Fibroblast of skin of back (primary cell): ENCODE measurements at places on chromosomes 7 and 10.

DNA sequence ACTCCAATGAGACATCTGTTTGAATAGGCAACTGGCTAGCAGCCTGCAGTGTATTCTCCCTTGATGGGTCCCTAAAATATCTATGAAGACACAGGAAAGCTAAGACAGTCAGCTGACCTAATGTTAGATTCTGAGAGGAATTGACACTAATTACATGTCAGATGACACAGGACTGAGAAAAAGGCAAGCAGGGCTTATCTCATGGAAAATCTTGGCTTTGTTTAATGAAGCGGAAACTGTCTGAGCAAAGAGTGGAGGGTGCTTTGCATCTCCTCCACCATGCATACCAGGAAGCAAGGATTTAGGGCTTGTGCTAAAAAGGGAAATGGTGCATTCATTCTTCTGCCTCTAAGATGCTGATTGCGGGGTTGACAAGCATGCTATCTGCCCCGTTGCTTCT, 135.5 kb upstream of the GLI3 start:
- DNase-seq: no peak

DNA sequence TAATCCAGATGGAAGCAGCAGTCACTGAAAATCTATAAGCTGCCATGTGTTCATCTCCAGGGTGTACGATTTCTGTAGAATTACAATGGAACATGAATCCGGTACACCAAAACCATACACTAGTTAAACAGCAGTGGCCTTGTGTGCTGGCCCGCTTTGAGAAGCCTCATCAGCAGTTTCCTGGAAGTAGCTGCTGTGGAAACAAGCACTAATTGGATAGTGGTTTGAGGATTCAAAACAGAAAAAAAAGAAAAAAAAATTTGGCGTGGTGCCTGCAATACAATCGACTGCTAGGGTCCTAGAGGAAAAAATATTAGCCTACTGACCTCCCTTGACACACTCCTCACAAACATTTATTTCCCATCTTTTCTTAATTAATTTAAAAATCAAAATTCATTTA, 545.9 kb downstream of the SORCS1 start:
- no peak for DNase-seq

- no peak for DNase-seq
Measured at GRCh38 chr7:11642841-11643240, 189.2 kb downstream of the THSD7A start.

DNA sequence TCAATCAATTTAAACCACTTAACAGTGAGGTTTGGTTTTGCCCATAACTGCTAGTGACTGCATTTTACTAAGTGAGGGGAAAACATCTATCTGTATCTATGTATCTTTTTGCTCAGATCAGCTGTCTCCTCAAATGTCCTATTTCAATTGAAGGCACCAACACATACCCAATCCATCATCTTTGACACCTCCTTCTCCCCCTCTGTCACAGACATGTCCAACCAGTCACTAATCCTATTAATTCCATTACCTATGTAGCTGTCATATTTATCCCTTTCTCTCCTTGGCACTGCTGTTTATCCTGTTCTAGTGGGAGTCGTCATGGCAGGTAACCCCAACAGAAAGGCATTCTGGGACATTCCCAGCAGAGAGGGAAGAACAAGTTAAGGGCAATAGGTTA, 975.2 kb upstream of the AUTS2 start:
- DNase-seq: no peak

- DNase-seq: peak; percentile 13
Measured at GRCh38 chr7:85021101-85021704, 165.7 kb downstream of the SEMA3D start.

- DNase-seq: no peak
Measured at GRCh38 chr7:154672659-154673415, 330.1 kb downstream of the PAXIP1 start.

DNA sequence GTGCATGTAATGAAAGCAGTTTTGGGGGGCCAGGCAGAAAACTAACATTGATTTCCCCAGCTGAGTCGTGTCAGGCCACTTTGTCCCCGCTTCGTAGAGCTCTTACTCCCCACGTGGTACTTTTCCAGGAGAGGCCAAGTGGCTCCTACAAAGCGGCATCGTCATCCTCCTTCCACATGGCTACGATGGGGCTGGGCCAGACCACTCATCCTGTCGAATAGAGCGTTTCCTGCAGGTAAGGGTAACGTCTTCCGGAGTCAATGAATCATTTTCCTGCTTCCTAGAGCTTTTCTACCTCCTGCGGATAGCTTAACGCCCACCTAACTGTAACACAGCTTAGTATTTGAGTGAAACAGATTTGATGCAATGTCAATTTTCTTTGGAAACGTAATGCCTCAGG, 21.7 kb upstream of the SEC61A2 start:
- DNase-seq: no peak

DNA sequence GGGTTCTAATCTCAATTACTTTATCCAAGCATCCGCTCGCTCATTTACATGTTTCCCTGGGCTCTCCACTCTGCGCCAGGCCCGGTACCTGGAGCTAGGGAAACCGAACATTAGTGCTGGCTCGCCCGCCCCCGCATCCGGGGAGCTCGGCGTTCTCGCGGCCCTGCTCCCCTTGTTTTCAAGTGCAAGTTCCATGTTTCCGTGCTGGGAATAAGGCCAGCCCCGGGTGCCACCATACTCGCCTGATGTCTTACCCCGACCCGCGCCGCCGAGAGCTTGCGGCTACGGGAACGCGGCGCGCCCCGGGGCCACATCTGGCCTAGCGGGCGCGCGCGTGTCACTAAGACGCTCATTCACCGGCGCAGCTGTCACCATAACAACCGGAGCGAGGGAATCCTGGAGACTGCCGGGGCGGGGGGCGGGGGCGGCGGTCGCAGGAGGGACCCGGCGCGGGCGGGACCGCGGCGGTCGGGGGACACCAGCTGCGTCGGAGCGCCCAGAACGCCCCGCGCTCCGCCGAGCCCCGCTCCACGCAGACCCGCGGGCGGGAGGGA, at the start of gene NEURL1:
TSS of gene NEURL1 (plus strand) at position 344 of the 554 bp plus-strand sequence. CDS start 683 bp downstream, outside the sequence.
- DNase-seq: no peak

- peak; percentile 76 for DNase-seq
Measured at GRCh38 chr7:79282070-79282694, 171.3 kb downstream of the MAGI2 start.

GRCh38 chr10:99784727-99785441, 2.4 kb downstream of the ABCC2 start:
- peak; percentile 35 for DNase-seq

- DNase-seq: no peak
Measured at GRCh38 chr10:119893074-119893473, 544 bp downstream of the SEC23IP start.

- peak; percentile 7 for DNase-seq
Measured at GRCh38 chr10:119149729-119150128, 15.8 kb downstream of the SFXN4 start.

GRCh38 chr10:78547397-78547796, 513.7 kb downstream of the RPS24 start:
- DNase-seq: no peak

- DNase-seq: no peak
Measured at GRCh38 chr7:17595546-17595945, 297.1 kb downstream of the AHR start.

DNA sequence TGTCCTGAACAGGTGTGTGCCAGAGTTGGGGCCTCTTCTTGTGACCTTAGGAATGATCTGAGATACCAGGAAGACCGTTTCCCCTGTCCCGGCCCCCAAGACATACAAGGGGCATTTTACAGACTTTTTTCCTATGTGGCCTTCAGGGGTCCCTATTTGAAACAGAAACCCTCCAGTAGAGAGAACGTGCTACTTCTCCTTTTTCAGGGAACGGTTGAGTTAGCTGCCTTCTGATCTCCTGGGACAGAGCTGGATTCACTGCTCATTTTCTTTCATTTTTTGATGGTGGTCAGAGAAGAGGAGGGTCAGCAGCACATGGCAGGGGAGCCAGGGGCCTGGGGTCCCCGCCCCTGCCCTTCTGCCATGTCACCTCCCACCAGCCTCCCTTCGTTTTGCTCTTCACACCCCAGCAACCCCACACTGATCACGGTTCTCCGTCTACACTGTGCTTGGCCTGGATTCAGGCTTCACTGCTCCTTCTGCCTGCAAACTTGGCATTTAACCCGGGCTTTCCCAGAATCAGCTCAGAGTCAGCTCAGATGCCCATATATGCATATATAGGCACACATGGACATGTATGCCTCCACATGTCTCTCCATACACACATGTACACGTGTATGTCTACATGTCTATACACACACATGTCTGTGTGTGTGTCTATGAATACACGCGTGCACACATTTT, 138.1 kb upstream of the BTBD16 start:
- no peak for DNase-seq

GRCh38 chr10:84590327-84591193, 262.2 kb downstream of the CCSER2 start:
- DNase-seq: no peak

DNA sequence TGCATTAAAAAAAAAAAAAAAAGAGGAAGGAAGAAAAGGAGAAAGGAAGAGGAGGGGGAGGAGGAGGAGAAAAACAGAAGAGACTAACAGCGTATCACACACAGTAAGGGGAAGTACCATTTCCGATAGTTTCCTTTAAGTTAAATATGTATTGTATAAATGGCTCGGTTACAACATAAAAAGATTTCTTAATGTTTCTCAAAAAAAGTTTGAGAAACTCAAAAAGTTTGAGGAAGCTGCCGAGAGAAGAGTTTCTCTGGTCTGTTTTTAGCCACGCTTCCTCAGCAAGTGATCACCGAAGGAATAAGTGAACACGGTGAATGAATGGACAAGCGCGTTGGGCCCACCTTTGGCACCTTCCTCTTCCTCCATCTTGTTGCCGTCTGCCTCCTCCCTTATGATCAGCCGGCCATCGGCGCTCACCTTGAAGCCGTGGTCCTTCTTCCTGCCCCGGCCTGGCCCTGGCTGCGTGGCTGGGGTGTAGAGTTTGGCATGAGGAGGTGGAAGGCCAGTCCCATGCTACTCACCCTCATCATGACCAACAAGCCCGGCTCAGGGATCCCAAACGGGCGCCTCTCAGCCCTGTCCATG, 31.3 kb upstream of the FRAT2 start:
- no peak for DNase-seq

- no peak for DNase-seq
Measured at GRCh38 chr10:77310288-77310840, 327.2 kb downstream of the KCNMA1 start.
